ENCODE measurements at places on chromosomes 5 and 9.

DNA sequence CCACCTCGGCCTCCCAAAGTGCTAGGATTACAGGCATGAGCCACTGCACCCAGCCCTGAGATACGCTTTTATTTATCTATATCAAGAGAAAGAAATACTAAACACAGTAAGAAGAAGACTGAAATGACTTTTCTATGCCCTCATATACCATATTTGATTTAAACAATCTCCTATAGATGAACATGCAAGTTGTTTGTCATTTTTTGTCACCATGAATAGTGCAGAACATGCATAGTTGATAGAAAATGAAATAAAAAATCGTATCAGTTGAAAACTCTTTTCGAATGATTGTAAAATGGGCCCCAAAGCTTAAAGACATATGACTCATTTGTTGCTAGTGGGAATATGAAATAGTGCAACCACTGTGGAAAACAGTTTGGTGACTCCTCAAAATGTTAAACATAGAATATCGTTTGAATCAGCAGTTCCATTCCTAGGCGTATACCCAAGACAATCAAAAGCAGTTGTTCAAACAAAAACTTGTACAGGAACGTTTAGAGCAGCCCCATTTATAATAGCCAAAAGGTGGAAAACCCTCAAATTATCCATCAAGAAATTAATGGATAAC, 61.4 kb upstream of the ANKH start:
- DNase-seq = no peak

DNA sequence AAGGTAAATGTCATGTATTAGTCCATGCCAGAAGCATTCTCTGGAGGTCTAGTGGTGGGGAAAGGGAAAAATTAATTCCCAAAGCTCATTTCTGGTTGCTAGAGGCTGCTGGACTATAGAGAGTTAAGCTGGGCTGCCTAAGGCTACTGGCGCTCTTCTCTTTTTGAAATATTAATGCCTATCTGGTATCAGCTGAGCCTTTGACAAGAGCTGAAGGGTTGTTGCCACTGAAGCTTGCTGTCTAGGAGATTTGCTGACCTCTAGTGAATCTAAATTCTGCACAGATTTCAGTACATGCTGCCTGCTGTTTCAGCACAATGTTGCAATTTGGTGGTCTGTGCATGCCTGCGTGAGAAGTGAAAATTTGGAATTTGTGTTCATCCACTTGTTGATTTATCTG, 29.1 kb upstream of the PLCXD3 start:
- DNase-seq = no peak

DNA sequence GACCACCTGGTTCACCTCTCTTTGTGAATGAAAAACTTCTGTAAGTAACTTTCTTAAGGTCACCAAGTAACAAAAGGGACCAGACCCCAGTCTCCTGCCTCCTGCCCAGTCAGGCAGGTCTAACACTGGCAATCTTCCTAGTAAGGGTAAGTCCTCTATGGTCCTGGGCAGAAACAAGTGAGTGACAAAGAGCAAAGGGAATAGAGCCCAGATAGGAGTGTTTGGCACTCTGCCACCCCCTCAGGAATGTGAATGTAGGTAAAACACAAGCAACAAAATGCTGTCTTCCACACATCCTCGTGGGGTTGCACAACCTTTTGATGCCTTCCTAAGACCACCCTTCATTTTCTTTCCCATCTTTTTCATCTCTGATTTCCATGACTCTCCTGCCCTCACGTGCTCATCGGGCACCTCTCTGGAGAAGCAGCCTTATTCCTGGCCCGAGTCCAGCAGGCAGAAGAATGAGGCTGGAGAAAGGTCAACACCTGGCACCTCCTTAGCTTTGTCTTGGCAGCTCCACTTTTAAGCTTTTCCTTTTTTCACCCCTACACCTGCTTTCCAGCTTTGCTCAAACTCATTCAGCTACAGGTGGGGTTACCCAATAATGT, 90.2 kb upstream of the LHFPL2 start:
- DNase-seq = no peak

GRCh38 chr5:57082441-57083067, 91.3 kb upstream of the GPBP1 start:
- DNase-seq = no peak

DNA sequence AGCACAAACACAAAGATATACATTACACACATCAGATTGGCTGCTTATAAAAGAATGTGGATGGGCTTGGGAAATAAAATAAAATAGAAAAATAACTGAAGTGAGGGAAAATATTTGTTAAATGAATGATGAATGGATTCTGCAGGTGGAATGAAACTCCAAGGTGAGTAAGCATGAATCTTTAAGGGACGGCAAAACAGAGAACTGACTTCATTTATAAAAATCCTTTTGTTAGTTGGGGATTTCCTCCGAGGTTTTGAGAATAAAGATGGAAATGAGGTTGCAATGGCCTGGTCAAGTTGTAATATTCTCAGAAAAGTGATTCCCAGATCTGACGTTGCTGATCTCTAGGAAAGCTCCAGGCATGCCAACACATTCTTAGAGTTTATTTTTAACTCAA, 20.9 kb upstream of the SEMA6A start:
- DNase-seq = no peak

DNA sequence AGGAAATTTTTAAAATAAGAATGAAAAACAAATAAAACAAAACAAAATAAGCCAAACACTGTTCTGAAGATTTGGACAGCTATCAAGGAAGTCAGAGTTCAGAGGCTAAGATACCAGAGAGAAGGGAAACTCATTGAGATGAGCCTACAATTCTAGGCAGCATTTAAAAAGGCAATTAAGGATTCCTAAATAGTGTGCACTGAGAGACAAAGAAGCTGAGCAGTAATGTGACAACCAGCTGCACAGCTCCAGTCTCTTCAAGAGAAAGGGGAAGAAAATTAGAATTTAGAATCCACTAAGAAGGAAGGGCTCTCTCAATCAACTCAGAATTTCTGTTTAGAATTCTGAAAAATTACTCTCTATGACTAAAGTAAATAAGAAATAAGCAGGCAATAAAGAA, 246.7 kb upstream of the COX7C start:
- DNase-seq = no peak

DNA sequence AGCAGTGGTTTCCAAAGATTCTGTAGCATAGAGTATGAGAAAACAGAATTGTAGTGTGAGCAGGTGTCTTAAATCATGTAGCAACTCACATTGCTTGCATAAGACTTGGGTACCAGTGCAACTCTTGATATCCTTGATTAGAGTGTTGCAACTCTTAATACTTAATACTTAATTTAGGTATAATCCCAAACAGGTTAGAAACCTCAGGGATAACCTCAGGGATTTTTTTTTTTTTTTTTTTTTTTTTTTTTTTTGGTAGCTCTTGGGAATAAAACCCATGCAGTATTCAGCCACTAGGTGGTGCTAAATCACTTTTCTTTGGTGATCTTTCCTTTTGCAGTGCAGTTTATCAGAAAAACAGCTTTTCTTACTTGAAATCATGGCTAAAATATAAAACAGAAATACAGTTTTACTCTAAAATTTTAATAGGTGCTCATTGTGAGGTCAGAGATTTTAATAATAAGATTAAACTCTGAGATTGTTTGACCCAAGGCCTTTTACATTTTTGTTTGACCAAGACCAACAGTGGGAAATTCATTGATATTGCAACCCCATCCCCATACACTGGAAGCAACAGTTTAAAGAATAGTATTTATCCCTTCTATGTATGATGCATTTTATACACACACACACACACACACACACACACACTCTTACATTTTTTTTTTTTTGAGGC, 55.3 kb downstream of the ERAP1 start:
- no peak for DNase-seq

- no peak for DNase-seq
Measured at GRCh38 chr5:158084292-158084691, 225.3 kb upstream of the CLINT1 start.

- DNase-seq = no peak
Measured at GRCh38 chr5:178416919-178417318, 173.3 kb downstream of the COL23A1 start.

DNA sequence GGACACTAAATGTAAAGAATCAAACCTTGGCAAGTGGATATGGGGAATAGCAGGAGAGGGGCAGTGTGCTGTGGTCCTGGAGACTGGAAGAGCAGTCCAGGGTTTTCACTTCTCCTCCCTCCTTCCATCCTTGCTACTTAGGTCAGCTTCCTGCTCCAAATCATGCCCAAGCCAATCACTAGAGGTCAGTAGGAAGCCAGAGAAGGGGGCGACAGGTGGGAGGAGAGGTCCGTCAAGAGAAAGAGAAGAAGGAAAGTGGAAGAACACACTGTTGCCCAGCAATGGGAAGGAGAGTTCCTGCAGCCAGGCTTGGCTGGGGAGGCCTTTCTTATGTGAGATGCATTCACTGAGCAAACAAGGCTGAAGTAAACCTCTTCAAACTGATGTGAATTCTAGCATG, 289.6 kb downstream of the DTWD2 start:
- DNase-seq = no peak

DNA sequence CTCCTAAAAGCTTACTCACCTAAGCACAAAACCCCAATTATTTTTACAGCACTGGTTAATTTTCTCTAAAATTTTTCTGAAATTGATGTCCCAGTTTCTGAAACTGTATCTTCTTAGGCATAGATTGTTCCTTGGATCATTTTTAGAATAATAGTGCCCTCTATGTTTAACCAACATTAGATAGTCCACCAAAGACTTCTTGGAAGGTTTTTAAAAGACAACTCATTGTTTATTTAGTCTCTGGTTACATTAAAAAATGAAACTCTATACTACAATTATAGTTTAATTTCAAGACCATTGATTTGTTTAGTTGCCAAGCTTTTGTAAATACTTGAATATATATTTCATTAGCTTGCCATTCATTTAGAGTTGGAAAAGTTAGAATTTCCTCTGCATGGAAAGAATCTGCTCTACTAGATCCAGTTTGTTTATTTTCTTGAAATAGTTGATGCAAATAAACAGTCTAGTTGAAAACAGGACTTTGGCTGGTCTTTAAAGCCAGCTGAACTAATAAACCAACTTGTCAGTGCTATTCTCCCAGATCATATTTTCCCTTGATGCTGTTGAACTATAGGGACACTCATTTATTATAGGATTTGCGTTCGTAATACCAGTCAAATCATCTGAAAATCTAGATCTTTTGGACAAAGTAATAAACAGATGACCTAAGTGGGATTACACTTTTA, 990.5 kb downstream of the TLE1 start:
- DNase-seq = no peak

DNA sequence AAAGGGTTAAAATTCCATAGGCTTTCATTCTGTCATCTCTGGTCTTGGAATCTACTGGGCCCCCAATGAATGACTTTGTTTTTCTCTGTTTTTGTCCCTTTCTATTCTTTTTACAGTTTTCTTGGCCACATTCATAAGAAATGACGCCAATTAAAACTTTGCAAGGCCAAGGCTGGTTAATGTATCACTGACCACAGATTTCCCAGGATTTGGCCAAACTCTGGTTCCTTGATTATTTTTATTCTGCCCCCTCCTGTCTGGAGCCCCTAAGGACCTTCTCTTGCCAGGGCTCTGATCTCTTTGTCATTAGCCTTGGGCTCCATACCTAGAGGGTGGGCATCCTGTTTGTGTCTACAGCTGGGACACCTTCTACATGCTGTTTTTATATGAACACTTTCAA, 388.9 kb upstream of the PAPPA start:
- DNase-seq = no peak

DNA sequence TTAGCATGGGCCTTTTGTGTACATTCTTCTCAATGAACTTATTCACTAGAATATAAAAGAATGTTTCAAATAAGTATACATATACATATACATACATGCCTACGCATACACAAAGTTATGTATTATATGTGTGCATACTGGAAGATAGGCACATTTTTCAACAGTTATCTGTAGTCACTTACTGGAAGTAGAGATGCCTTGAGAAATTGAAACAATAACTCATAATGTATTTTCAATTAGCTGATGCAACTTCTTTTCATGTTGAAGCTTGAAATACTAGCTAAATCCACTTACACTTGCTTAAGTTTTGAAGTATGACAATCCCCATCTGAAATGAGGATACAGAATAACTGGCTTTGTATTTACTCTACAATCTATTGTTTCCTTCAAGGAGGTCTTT, 469.0 kb upstream of the PTGER4 start:
- DNase-seq = no peak

DNA sequence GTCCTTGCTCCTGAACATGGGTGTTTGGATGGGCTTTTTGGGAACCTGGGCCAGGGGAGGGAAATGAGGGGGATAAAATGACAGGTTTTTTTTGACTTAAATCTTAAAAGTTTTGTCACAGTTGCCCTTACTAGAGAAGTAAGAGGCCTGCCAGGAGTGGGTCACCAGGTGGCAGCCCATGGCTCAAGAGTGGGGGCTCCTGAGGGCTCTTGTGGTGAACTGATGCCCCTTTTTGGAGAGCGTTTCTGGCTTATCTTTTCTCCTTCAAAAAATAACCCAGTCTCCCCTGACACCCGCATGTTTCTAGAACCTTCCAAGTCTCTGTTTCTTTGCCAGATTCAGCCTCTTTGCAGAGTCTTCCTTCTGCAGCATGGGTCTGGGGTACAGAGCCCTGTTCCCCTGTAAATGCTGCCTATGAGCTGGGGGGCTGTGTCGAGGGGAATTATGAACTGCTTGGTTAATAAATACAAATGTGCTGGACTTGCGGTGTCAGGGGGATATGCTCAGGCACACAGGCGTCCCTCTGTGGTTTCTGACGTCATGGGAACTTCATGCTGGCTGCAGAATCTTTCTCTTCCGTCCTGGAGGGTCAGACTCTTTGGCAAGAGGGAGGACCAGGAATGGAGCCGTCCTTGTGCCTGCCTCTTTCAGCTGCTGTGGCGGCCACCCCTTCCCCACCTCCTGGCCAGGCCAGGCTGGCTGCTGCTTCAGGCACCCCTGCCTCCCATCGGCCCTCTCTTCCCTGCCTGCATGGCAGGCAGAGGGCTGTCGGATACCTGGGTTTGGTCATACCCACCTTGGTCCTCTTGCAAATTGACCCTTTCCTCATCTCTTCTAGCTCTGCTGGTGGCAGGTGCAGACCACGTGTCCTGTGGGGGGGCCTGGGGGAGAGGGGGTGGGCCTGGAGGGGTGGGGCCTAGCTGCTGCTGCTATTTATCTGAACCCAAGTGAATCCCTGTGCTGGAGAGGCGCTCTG, 30.1 kb downstream of the PTPA start:
- no peak for DNase-seq

DNA sequence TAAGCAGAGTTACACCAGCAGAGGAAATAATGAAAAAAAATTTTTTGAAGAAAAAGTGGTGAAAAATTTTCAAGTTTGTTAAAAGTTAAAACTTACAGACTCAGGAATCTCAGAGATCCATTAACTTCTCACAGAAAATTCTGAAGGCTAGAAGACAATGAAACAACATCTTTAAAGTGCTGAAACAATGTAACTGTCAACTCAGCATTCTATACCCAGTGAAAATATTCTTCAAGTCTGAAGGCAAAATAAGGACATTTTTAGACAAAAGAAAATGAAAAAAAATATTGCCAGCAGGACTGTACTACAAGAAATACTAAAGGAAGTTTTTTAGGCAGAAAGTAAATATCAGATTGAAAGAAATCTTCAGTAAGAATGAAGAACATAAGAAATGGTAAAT, 36.7 kb upstream of the RGMB start:
- no peak for DNase-seq

GRCh38 chr5:159490507-159490906, 160.2 kb upstream of the IL12B start:
- DNase-seq = no peak

Measured in activated T-helper 1 cell treated with Interleukin-2 at 50 U/mL for 16 hours (primary cell).